ENCODE measurements at places on chromosomes 1 and 21.

GRCh38 chr1:167425482-167425881 lies 92.8 kb downstream of the CD247 start:
- DNase-seq = no peak

DNA sequence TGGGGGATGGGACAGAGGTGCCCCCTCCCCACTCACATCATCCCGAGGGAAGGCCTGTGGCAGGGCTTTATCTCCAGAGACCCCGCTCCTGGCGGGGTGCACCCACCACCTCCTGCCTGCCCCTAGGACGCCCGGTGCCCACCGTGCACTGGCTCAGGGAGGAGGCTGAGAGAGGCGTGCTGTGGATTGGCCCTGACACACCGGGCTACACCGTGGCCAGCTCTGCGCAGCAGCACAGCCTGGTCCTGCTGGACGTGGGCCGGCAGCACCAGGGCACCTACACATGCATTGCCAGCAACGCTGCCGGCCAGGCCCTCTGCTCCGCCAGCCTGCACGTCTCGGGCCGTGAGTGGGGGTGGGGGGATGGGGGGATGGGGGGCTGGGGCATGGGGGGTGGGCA lies 71.7 kb downstream of the TRIM11 start:
- DNase-seq = no peak

DNA sequence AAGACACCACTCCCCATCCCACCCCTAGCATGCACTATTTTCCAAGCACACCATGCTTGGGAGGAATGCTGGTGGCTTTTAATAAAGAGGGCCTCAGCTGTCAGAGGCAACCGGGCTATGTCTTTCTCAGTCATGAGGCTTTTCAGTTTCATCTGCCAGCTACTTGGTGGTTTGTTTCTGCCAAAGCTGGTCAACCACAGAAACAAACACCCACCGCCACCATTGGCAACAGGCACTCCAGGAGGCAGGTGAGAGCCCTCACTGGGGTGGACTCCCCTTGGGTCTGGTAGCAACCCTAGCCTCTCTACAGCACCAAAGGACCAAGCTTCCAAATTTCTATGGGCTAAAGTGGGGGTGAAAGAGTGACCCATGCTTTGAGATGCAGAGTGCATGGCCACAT lies 54.3 kb upstream of the CD1D start:
- DNase-seq = no peak

DNA sequence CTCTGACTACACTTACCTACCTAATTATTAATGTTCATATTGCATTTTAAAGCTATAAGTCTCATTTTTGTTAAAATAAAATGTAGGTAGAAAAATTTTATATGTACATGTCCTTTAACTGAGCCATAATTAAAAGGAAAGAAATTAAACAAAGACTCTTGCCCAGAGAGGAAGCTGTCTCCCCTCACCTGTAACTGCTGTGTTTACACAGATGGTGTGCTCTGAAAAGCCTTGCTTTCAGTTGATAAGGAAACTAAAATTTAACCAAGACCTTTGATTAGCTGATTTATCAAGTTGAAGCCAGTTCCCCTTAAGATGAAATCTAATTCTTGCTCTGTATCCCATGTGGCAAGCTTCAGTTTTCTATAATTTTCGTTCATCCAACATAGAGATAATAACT lies 213.5 kb downstream of the LYPLAL1 start:
- no peak for DNase-seq

- no peak for DNase-seq
Measured at GRCh38 chr1:192108161-192108560, 50.1 kb upstream of the RGS18 start.

- DNase-seq = no peak
Measured at GRCh38 chr1:31930836-31931592, 7.2 kb downstream of the PTP4A2 start.

DNA sequence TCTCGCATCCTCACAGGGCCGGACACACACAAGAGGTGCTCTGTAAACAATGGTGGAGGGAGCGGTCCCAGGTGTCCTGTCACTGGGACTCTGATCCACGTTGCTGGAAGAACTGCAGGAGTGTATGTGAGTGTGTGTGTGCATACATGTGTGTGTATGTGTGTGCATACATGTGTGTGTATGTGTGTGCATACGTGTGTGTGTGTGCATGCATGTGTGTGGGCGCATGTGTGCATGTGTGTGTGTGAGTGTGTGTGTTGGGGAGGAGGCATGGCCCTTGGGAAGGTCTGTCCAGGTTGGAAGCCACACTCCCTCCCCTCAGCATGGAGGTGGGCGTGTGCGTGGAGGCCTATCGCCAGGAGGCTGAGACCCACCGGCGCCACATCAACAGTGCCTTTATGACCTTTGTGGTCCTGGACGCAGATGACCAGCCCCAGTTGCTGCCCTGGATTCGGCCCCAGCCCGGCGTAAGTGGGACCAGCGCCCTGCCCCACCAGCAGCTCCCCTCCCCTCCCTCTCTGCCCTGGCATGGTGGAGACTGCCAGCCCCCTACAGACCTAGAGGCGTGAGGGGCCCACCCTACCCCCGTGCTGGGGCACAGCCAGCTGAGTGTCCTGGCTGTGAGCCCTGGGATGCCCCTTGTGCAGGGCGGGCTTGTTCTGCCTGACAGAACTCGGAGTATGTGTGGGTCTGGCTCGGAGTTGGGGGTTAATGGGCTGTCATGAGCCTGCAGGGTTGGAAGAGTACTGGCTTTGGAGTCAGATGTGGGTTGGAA lies 22.2 kb downstream of the FAM151A start:
- no peak for DNase-seq

GRCh38 chr1:212981571-212982328 lies 31.4 kb downstream of the VASH2 start:
- DNase-seq = peak; percentile 9

DNA sequence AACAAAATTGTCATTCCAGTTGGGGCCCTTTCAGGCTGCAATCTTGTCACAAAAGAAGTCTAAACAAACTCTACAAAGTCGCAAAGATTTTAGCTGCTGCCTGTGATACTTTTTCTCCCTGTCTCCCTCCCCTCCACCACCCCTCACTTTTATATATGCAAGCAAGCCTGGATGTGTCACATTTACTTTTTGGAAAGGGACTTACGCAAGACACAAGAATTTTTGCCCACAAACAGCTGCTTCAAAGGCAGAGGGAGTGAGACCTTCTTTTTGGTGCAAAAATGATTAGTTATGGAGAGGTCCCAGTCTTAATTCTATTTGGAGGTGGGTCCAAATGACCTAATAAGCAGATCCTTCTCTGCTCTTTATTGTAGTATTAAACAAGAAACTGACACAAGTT lies 22.9 kb upstream of the RALGPS2 start:
- DNase-seq = no peak

DNA sequence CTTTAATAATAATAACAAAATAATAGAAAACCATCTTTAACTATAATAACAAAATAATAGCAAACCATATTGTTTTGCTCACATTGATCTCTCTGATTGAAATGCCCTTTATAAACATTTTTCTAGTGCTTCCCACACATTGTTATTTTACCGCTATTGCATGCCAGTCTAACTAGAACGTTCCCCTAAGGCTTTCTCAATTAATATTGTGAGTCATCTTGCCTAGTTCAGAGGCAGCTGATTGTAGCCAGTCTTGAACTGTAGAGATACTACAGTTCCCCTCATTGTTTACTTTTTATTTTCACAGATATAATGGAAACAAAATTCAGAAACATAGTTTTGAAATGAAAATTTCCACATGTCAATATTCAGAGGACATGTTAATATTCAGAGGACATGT lies 192.3 kb upstream of the ADGRL4 start:
- DNase-seq = no peak

GRCh38 chr1:84268346-84268745 lies 33.2 kb upstream of the SAMD13 start:
- no peak for DNase-seq

- no peak for DNase-seq
Measured at GRCh38 chr1:232551386-232551785, 78.5 kb downstream of the SIPA1L2 start.

DNA sequence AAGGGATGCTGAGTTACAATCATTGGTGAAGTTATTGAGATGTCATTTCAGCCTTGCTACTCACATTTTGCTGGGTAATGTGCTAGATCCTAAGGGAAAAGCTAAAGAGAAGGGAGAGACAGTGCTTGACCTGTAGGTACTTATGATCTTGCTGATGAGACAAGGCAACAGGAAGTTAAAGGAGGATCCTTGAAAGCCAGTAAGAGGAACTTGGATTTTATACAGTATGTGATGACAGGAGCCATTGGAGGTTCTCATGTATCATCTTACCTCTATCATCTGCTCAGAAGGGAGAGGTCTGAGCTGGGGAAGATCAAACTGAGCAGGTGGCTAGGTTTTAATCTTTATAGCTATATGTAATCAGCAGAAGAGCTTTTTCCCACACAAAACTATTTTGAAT lies 6.3 kb downstream of the APOBEC4 start:
- no peak for DNase-seq

- DNase-seq = no peak
Measured at GRCh38 chr1:113784104-113784779, 25.0 kb upstream of the PHTF1 start.

GRCh38 chr1:83882906-83883305 lies 116.0 kb downstream of the TTLL7 start:
- DNase-seq = no peak

DNA sequence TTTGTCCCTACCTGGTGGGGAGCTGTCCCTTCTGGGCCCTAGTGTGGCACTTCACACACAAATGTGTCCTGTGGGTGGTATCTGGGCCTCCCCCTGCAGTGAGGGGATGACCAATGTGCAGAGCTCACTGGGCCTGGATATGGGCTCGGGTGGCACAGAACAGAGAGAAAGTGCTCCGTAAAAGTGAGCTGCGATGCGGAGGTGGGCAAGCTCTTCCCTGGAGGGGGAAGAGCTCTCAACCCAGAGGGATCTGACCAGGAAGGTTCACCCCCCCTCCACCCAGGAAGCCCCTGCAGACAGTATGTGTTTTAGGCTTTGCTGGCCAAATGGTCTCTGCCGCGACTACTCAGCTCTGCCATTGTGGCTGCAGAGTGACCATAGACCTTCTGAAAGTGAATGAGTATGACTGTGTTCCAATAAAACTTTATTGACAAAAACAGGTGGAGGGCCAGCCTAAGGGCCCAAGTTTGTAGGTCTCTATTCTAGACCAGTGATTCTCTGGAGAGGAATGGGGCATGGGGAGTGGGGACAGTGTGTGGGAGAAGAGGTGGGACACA lies 8.6 kb upstream of the ITGB2 start:
- DNase-seq = no peak

- no peak for DNase-seq
Measured at GRCh38 chr1:47645151-47645550, 207.3 kb downstream of the FOXD2 start.

GRCh38 chr1:43870306-43870705 lies 63.3 kb upstream of the ARTN start:
- no peak for DNase-seq

- no peak for DNase-seq
Measured at GRCh38 chr1:27010226-27010994, 2.2 kb downstream of the TENT5B start.

DNA sequence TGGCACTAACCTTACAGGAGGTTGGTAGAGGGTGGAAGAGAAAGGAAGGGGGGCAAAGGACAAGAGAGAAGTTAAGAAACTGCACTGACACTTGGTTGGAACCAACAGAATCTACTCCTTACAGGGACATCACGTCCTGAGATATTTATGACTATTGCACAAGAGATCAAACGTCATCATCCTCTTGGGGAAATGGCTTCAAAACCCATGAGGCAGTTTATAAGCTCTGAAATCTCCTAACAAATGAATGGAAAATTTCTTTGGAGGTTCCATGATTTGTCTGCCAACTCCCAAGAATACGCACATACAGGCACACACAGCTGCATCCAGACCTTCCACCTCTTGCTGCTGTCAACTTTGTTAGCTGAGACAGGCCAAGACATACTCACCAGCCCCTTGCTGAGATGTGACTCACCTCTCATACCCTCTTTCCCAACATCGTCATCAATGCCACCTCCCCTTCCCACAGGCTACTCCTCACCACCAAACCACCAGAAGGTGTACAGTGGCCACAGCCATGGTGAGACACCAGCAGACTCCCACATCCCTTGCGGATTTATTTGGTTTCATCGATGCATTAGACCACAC lies 135.5 kb downstream of the SETD4 start:
- DNase-seq = no peak

DNA sequence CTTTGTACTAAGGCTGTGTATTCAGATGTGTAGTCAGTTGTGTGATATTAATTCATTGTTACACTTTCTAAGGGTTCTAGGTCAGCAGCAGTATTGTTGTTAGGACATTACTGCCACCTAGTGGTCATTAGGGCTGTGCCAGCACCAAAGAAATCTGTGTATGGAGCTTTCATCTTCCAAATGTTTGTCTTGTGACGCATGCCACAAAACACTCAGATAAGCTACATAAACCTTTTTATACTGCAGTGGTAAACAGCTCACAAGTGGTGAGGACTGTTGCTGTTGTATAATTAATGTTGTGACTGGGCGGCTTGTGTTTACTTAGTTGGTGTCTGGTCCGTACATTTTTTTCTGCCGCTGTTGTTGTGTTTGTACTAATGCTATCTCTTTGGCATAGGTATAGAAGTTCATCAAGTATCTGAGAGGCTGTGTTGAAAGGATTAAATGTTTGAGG lies 51.7 kb downstream of the S1PR1 start:
- peak; percentile 87 for DNase-seq

DNA sequence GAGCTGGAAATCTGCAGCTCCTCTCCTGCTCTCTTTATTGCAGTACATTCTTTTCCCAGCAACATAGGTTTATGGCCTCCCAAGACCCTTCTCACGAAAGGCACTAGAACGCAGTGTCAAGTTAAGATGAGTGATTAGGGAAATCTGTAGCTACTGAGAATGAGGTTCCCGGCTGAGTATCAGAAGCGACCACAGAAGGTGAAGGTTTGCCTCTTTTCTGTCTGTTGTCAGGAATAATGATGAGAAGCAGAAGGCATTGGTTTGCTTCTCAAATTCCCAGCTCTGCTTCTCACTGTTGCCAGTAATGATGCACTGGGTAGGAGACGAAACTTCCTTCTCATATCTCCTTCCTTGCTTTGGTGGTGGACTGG lies 128.4 kb downstream of the NTMT2 start:
- DNase-seq = no peak

- DNase-seq = no peak
Measured at GRCh38 chr1:63320022-63320721, 2.2 kb upstream of the FOXD3 start.

DNA sequence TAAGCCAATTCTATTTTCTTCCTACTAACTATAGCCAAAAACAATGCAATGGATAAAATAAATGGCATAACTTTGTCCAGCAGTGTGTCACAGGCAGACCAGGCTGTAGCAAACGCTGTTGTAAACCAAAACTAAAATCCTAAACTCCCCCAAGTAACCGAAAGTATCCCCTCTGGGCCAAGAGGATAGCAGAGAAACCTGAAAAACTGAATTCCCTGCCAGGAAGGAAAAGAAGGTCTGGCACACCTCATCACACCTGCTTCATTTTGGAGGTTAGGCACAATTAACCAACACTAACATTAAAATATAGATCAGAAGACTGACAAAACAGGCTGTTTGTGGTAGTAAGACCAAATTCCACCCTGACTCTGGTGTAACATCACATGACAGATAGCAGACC lies 356.8 kb upstream of the C1orf87 start:
- DNase-seq = no peak

DNA sequence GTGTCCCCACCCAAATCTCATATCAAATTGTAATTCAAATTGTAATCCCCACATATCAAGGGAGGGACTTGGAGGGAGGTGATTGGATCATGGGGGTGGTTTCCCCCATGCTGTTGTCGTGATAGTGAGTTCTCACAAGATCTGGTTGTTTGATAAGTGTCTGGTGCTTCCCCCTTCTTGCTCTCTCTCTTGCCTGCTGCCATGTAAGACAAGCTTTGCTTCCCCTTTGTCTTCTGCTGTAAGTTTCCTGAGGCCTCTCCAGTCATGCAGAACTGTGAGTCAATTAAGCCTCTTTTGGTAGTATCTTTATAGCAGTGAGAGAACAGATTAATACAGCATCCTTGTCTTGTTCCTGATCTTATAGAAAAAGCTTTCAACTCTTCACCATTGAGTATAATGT lies 6.5 kb upstream of the LRRC39 start:
- no peak for DNase-seq

All from cerebellar cortex (tissue), 1 donor.